ENCODE measurements at places on chromosomes 6 and 20.

DNA sequence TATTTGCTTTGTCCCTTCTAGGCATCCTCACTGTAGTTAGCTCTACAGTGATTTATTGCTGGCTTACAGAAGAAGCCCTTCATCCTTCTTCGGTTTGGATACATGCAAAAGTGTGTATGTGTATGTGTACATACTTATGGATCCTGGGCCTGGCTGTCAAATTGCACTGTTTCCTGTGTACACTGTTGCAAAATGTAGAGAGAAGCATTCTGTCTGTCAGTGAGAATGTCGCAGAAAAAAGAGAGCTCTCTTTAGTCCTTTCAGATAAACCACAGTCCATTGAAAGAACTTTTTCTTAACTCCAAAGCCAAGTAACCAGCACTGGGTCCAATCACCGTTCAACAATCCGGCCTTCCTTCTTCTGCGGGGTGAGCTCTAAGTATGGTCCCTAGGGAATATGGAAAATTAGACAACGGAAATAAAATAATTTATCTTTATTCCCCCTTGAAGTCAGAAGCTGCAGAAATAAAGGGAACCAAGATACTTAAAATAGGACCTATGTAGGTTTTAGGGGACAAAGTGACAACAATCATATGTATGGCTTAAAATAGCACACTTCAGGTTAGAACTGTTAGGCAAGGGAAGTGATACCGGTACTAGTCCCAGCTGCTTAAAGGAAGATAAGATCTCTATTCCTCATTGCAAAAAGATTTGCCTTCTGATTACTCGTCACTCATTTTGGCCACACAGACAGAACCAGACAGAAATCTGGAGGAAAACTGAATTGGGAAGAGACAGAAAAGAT lies 107.0 kb downstream of the CD83 start:
- no peak for DNase-seq

DNA sequence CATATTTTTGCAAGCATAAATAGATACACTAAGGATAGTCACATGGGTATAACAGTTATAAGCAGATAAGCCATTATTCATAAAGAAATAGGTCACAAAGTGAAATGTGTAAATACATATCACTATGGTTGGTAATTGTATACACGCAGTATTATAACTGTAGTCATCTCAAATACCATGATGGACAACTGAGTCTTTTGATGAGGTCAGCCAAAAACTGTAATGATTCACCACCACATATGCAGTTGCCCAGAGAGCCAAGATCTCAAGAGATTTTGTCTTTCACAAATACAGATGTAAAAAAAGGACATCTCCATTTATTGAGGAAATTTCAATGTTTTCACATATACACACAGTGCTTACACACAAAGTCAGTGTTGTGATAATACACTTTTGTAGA lies 28.3 kb downstream of the ZNF292 start:
- DNase-seq = no peak

GRCh38 chr6:132140189-132140588 lies 189.0 kb upstream of the CCN2 start:
- no peak for DNase-seq

GRCh38 chr6:50116390-50116789 lies 66.7 kb upstream of the DEFB112 start:
- no peak for DNase-seq

DNA sequence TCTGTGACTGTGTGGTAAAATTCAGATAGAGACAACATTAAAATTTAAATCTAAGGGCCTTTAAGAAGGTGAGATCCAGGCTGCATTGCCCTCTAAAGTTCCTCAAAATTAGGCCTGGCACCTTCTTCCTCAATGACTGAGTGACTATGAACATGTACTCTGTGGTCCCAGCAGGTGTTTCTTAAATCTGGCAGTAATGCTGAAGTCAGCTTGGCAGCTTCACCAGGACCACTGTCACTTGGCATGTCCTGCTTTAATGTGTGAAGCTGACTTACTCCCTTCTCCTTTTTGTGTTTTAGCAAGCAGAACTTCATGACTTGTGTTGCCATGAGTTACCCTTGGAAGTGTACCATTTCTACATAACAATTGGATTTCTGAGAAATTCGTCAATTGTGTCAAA lies 141.7 kb downstream of the NKAIN2 start:
- no peak for DNase-seq

DNA sequence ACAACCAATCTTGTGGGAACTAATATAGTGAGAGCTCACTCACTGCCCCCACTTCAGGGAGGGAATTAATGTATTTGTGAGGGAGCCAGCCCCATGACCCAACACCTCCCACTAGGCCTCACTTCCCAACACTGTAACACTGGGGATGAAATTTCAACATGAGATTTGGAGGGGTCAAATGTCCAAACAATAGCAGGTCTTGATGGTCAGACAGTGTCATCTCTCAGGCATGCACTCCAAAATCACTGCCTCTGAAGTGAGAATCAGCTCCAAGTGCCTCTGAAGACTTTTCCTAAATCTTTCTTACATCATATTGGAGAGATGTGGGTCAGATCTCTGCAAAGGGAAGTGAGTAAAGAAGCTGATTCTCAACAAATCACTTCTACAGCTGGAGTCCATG lies 13.8 kb upstream of the SAYSD1 start:
- no peak for DNase-seq

- DNase-seq = peak; percentile 16
Measured at GRCh38 chr6:89818977-89819335, 638 bp downstream of the MDN1 start.

- no peak for DNase-seq
Measured at GRCh38 chr6:122651031-122651430, 40.8 kb downstream of the PKIB start.

- no peak for DNase-seq
Measured at GRCh38 chr20:53399083-53399482, 194.6 kb downstream of the ZNF217 start.

GRCh38 chr20:20752712-20753111 lies 40.3 kb upstream of the RALGAPA2 start:
- DNase-seq = no peak

DNA sequence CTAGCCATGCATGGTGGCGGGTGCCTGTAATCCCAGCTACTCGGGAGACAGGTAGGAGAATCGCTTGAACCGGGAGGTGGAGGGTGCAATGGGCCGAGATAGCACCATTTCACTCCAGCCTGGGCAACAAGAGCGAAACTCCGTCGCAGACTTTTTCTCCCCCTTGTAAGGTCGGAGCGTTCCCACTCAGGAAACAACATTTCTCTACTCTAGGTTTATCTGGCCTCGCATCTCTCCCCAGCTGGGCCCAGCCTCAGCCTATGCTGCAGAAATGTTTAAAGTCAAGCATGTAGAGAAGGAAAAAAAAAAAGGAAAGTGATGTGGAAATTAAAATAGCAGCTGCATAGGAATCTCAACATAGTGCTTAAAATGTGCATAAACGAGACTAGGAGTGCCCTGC lies 172.3 kb downstream of the TRIM27 start:
- DNase-seq = no peak
